Skeletal muscle tissue (tissue), 5 donors: ENCODE measurements at places on chromosomes 16 and 17. TPM values are rescaled to one million over a fixed set of nuclear protein-coding genes. Genes with fewer than 3 reads are reported as not detected.

Gene CHCT1
- 1.6 TPM for total RNA-seq

Gene OR1A1
- total RNA-seq = not detected

Gene DNAH3
- total RNA-seq = 1.0 TPM

Gene EFCAB5
- total RNA-seq = 2.6 TPM

Gene SMARCD2
- total RNA-seq = 44.4 TPM

Gene GNG13
- total RNA-seq = not detected

Gene RCVRN
- total RNA-seq = not detected

Gene CCT6B
- total RNA-seq = 3.1 TPM

Gene DCTPP1
- total RNA-seq = 26.1 TPM

Gene SDR42E1
- total RNA-seq = 0.52 TPM
